Aorta (tissue), 5 donors: ENCODE measurements at places on chromosomes 2 and 18.

- no peak for DNase-seq
These were observed 109.4 kb downstream of the NRXN1 start for GRCh38 chr2:50922506-50922905.

GRCh38 chr2:46872902-46873603 lies 42.6 kb downstream of the MCFD2 start:
- DNase-seq = no peak

DNA sequence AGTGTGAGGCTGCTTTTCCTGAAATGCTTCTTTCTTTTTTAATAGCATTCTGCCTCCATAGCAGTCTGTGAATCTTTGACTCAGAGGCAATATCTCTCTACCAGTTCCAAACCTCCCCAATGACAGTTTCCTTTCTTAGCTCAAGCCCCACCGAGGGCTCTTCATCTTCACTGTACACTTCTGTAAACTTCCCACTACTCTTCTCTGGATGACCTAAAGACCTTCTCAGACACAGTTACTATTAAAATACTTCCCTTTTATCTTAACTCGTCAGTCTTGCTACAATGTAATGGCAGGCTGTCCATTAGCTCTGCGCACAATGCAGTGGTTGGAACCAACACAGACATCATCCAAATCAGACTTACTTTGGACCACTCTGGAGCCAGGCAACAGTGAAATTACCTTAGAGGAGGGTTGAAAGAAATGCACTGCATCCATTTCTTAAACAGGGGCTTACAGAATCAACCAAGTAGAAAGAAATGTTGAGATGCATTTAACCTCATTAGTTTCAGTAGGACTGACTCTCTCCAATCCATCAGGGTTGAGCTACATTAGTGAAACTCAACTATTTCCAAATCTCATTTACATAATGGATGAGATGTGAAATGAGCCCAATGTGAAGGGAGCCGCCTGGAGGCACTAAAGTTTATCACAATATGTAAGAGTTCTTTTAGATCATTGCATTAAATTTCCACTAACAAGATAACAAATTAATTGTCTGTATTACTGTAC lies 343.8 kb downstream of the SETBP1 start:
- DNase-seq = no peak

DNA sequence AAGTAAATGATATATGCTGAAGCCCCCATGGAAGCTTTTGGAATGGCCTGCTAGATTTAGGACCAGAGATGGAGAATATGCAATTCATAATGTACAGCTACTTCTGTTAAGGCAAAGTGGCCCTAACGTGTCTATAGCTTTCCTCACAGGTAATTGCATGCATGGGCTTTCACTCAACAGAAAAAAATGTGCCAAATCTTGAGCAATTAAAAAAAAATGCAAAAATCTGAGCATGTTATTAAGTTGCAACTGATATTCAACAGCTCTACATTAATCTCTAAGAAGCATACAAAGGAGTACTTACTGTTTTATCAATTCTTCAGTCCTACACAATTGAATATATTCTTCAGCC lies 79.6 kb downstream of the EFEMP1 start:
- DNase-seq = no peak

DNA sequence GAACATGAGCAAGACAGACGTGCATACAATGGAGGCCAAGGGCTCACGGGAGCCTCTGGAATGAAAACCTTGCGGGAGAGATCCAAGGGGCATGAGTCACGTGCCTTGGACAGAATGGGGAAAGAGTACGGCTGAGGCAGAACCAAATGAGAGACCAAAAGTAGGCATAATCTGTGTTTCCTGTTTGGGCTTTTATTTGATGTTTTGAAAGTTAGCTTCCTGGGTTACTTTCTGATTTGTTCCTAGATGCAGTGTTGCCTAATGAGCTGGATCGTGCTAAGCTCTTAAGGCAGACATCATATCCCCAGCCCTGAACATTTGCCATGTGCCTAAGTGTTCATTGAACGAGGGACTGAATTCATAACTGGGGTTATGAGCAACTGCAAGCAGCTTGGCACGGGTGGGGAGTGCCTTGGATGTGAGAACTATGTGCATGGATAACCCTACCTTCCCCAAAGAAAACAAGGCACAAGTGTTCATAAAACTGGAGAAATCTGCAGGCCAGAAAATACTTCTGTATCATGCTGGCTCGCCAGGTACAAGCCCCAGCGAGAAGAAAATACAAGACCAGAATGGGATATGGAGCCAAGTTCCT lies 60.3 kb upstream of the RPL31 start:
- no peak for DNase-seq

- no peak for DNase-seq
These were observed 220.1 kb upstream of the CTAGE1 start for GRCh38 chr18:22637787-22638186.

GRCh38 chr2:190062601-190063000 lies at the start of gene MSTN:
MSTN (minus strand) TSS chr2:190062729; CDS start chr2:190062596, 133 bp downstream.
- DNase-seq = no peak

GRCh38 chr2:3195641-3196476 lies 181.8 kb downstream of the EIPR1 start:
- DNase-seq = peak; percentile 48

DNA sequence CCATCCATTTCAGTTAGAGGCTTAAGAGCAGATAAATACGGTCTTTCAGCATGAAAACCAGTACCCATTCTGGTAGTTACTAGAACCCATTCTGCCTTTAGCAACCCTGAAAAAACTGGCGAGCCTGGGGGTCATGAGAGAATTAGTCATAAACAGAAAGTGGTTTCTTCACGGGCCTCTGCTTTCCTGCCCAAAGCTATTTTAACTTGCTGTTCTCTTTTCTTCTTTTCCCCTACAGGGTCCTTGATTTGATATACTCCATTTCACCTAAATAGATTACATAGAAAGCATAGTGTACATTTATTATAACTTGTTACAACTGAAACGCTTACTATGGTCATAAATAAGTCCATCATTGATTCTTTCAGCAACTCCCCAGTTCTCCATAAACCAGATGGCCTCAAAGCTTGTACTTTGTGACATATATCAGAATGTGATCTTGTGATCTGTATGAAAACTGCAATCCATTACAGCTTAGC lies 48.3 kb downstream of the WDFY1 start:
- DNase-seq = no peak

DNA sequence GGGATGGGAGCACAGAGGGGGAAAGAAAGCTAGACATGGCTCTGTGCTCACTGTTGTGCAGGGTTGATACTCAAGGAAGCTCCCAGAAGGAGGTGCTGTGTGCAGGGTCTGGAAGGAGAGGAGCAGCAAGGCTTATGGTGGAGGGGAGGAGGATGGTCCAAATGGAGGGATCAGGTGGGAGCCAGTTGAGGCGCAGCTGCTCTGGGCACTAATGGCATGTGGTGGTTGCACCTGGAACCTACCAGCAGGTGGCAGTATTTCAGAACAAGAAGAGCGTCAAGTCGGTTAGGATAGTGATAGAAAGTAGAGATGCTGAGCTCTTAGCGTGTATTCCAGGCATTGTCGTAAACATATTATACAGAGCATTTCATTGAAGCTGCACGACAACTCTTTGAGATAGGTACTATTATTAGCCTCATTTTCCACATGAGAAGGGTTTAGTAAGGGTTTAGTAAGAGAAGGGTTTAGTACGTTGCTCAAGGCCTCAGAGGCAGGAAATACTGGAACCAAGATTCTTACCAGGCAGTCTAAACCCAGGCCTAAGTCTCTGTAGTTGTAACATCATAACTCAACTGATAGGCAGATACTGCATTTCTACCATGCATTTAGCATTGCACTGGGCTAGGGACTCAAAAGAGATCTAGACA lies 223.7 kb downstream of the CYP26B1 start:
- DNase-seq = peak; percentile 71

DNA sequence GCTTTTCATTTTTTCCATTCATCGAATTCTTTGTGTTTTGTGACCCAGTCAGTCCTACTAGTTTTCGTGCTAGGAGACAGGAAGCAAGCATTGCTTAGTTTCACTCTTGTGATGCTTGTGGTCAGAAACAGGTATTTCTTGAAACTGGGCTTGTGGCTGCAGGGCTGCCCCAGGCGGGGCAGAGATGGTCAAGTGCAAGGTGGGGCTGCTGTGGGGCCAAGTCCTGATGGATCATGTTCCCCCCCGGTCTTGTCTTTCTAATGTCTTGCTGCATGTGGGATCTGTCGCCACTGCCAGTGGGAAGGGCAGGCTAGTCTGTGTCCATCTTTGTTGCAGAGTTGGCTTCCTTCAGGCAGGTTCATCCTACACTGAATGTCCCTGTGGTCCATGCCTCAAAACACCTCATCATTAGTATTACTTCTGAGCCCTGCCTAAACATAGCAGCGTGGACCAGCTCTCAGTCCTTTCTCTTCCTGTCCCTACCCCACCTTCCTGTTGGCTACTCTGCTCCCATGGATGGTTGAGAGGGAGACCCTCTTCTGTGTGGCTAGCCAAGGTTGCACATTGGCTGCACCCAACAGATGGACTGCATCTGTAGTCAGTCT lies 38.7 kb downstream of the INPP4A start:
- no peak for DNase-seq

GRCh38 chr2:233121856-233122255 lies 61.7 kb downstream of the INPP5D start:
- DNase-seq = no peak

GRCh38 chr2:201500534-201500933 lies 49.0 kb downstream of the STRADB start:
- DNase-seq = no peak

GRCh38 chr2:63287956-63288355 lies 237.3 kb downstream of the OTX1 start:
- DNase-seq = no peak
